NCI-H1092 (cell line): ENCODE measurements at places on chromosomes 7 and 10.

GRCh38 chr10:44862924-44863323 lies 48.2 kb upstream of the TMEM72 start:
- DNase-seq = no peak

GRCh38 chr7:157689269-157690057 lies 352.7 kb downstream of the DNAJB6 start:
- DNase-seq = no peak

DNA sequence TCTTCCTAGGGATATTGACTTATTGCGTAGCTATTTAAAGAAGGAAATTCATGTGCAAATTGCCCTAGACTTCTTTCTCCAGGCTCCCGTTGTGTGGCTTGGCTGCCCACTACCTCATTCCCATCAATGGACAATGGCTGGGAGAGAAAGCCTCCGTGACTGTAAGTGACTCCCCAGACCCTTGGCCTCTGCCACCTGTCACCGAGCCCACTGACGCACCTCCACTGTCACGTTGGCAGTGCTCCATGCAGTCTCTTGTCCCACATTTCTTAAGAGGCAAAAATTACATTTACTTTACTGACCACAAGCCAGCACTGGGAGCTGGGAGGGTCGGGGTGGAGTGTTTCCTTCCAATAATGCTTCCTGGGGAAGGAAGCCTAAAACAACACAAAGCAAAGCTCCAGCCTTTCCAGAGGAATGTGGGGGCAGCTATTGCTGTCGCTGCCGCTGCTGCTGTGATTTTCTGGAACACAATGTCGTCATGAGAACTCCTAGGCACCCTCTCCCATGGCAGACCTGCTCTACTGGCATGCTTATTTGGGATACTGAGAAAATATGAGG lies 89.7 kb upstream of the STEAP1B start:
- no peak for DNase-seq

DNA sequence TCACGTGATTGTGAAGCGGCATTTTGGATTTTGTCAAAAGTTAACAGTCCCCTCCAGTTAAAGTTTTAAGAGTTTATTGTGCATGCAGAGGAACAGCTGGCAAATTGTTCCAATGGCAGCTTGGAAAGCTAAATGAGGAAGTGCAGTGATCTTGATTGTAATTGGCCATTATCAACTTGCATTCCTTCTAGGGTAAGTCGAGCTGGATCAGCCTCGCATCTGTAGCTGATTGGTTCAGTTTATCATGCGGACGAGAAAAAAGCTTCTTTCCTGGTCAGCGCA lies 566 bp downstream of the ZNF789 start:
- DNase-seq = no peak

DNA sequence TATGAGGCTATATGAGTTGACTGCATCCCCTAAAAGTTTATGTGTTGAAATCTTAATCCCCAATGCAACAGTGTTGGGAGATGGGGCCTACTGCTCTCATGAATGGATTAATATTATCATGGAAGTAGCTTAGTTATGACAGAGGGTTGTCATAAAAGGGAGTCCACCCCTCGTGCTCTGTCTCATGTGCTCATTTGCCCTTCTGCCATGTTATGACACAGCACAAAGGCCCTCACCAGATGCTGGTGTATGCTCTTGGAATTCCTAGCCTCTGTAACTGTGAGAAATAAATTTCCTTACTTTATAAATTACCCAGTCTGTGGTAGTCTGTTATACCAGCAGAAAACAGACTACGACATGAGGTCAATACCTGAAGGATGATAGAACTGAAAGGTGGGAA lies 17.6 kb upstream of the PANK1 start:
- DNase-seq = no peak

DNA sequence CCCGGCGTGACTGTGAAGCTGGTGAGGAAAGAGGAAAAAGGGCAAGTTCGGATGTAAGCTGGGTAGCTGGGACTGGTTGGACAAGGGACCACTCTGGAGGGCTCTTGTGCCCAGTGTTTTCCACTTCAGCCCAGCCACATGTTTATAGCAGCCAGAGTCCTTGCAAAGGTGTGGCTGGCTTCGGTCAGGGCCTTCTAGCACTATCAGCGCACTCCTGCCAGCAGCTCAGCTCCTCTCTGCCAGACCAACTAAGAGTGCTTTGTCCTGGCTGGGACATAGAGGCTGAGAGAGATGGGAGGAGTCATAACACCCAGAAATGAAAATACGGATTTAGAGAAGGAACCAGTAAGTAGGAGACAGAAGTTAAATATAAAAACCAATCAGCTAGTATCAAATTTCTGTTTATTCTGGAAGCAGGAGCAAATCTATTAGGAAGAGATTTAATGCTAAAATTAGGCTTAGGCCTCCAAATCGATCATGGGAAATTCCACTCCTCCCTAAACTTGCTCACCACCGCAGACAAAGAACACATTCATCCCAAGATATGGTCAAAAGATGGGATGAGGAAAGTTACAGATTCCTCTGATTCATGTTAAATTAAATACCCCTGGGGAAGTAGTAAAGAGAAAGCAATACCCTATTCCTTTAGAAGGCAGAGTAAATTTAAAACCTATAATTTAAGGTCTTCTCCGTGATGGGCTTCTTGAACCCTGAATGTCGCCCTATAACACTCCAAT lies 135.0 kb downstream of the RALA start:
- DNase-seq = no peak

DNA sequence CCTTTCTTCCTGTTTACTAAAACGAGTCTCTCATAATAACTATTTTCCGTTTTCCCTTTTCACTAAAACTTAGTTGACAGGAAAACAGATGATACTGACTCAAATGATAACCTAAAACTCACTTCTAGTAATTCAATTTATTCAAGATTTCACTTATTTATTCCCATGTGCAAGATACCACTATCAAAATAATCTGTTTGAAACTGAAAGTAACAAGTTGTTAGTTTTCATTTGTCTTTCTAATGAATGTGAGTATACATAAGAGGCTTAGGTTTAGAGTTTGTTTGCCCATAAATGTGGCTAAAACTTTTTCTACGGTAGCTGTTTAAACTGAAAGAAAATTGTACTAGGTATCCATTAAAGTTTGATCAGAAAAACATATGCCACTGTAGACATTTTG lies 314.9 kb upstream of the STEAP1 start:
- DNase-seq = no peak

DNA sequence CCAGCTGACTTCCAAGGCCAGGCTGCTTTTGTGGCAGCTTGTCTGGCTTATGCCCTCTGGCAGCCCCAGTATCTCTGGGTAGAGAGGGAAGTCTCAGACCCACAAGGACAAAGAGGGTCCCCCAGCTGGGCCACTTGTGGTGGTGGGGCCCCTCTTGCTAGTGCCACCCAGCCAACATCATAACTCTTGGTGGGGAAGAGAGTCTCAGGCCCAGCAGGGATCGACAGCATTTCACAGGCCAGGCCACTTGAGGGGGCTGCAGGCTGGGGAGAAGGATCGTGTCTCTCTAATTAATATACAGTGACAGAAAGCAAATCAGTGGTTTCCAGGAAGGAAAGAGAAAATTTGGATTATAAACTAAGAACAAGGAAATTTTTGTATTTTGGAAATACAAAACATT lies 76.0 kb downstream of the TYW1B start:
- DNase-seq = no peak

DNA sequence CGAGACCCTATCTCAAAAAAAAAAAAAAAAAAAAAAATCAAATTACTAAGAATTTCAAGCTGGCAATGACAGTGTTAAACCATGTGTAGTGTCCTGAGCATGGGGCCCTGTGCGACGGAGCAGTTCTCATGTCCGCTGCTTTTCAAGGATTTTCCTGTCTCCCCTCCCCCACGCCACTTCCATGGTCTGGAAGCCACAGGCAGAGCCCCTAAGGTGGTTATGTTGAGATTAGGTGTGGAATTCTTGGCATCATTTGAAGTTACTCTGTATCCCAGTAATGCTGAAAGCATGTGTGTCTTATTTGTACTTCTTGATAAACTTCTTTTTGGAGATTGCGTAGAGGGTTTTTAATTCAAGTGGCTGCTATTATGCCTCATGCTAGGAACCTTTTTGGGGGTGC lies 65.2 kb downstream of the PFKFB3 start:
- DNase-seq = no peak

DNA sequence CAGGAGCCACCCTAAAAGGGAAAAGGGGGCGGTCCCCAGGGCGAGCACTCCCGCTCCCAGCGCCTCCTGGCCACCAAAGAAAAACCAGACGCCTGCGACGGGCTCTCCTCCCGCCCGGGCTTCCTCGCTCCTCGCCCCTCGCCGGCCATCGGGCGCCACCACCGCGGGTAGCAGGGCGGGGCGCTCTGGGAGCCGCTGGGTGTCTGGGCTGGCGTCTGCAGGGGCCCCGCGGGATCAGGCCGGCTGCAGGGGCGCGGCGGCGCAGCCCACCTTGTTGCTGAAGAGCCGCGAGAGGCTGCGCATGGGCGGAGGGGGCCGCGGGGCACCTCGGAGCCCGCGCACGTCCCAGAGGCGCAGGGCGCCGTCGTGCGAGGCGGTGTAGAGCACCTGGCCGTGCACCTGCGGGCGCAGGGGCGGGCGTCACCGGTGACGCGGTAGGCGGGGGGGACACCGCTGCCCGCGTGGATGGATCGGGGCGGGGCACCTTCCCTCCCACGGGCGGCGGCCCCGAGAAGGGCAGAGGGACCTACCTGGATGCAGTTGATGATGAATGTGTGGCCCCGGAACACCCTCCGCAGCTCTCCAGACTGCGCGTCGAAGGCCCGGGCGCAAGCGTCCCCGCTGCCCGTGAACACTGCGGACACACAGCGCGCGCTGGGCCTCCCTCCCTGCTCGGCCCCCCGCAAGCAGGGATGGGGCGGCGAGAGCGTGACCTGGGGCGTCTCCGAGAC lies 28.3 kb downstream of the WDR86 start:
- DNase-seq = no peak

DNA sequence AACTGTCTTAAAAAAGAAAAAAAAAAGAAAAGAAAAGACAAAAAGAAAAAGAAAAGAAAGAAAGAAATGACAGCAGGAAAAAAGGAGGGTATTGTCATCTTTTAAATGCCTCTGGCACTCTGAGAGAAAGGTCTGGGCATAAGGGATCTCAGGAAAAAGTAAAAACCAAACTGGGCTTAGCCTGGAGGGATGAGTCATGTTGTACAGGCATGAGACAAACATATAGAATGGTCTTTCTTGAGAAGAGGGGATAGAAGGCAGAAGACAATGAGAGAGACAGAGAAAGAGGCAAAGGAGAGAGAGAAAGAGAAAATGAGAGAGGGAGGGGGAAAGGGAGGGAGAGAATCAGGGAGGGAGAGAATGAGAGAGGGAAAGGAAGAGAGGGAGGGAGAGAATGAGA lies 32.3 kb upstream of the KCNMA1 start:
- no peak for DNase-seq

DNA sequence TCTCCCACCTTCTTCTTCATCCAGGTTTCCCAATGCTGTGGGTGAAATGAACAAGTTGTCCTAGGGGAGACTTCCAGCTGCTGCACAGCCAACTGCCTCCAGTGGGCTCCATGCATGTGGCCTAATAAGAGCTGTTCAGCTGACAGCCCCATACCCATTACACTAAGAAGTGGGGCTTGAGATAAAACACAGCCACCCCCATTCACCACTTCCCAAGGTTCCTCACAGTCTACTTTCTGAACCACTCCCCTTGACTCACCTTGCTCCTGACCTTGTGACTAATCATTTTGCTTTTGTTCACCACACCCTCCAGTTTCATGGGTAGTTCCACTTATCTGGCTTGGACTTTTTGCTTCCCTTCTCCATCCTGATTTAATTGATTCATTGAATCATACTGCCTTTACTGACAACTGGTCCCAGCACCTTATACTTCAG lies 119.3 kb downstream of the CABCOCO1 start:
- no peak for DNase-seq

DNA sequence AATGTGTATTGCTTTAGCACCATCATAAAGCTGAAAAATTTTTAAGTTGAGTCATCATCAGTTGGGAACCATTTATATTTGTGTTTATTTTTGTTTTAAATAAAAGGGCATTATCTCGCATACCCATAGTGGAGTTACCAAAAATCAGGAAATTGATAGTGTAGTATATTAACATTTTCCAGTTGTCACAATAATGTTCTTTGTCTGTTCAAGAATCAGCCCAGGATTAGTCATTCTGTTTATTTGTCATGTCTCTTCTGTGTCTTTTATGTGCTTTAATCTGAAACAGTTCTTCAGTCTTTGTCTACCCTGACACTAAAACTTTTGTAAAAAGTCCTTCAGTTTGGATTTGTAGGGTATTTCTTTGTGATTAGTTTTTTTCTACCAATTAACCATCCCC lies 827.8 kb upstream of the ZWINT start:
- no peak for DNase-seq

GRCh38 chr10:74488907-74489306 lies 337.5 kb upstream of the KAT6B start:
- DNase-seq = no peak

GRCh38 chr7:139417478-139417877 lies 57.8 kb downstream of the LUC7L2 start:
- no peak for DNase-seq

DNA sequence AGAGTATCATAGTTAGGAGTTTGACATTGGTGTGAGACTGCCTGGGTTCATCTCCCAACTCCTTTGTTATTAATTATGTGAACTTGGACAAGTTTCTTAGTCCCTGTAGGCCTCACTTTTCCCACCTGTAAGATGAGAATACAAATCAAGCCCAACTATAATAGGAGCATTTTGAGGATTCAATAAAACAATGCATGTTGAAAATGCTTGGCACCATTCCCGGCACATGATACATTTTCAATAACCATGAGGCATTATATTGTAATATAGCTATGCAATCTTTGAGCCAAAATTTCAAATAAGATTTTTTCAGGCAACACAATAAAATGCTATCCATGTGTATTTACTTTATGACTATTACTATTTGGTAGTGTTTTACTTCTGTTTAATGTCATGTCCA lies 229.0 kb upstream of the SP4 start:
- DNase-seq = no peak

DNA sequence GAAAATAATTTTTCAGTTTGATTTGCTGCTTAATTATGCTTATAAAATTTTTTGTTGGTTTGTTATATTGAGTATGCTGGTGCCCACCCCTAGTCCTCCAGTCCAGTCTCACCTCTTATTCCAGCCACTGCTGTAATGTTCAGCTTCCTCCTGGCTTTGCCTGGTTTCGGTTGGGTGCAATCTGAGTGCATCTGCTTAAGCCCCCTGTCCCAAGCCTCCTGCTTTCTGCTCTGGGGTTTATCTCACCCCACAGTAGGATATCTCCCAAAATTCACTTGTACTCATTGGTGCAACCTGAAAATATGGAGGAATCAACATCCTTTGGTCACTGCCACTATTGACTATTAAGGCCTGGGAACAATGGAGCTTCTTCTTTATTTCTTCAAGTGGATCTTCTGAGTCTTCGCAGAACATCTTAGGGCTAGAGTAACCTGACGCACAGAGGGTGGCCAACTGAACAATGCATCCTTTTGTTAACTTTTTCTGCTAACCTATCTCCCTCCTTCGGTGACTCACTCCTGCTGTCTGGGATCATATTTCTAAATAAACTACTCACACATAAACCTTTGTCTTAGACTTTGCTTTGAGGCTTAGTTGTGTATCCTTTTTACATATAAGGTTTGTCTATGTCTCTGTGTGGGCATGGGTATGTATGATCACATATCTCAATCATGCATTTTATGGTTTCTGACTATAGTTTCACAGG lies 19.1 kb upstream of the SOSTDC1 start:
- DNase-seq = no peak
